ENCODE measurements at places on chromosomes 5 and 9. TPM values are rescaled to one million over a fixed set of nuclear protein-coding genes. Genes with fewer than 3 reads are reported as not detected.

Gene SPINK1
- total RNA-seq = not detected

Gene SPATA9
- not detected for total RNA-seq

Gene HEMGN
- total RNA-seq = not detected

Gene SHISAL2B
- not detected for total RNA-seq

Gene PCDHB13
- 1.1 TPM for total RNA-seq

Gene BTNL3
- total RNA-seq = under 0.01 TPM

Gene DIAPH1
- 38.7 TPM for total RNA-seq

Gene ANKRD18A
- total RNA-seq = not detected

Gene GALNT12
- 0.43 TPM for total RNA-seq

Gene OR1N2
- not detected for total RNA-seq

Gene IRX2
- 0.98 TPM for total RNA-seq

Gene SOHLH1
- not detected for total RNA-seq

Gene NKD2
- total RNA-seq = under 0.01 TPM

Gene FAM163B
- total RNA-seq = not detected

Gene SIT1
- total RNA-seq = not detected

Gene F2RL2
- total RNA-seq = 0.11 TPM

Gene FOCAD
- total RNA-seq = 113 TPM

Gene SGCD
- total RNA-seq = 4.8 TPM

Gene RFESD
- total RNA-seq = 0.98 TPM

Gene SCGB3A2
- not detected for total RNA-seq
